ENCODE measurements at places on chromosomes 16 and 17. TPM values are rescaled to one million over a fixed set of nuclear protein-coding genes. Genes with fewer than 3 reads are reported as not detected.

The C1QTNF8 gene
- total RNA-seq = not detected

The CCDC154 gene
- total RNA-seq = 2.0 TPM

The SDR42E1 gene
- not detected for total RNA-seq

The CD300H gene
- not detected for total RNA-seq

The LRRC75A gene
- total RNA-seq = 4.1 TPM

The DNASE1L2 gene
- 1.2 TPM for total RNA-seq

The ADORA2B gene
- total RNA-seq = 4.6 TPM

The LGALS9 gene
- 2.9 TPM for total RNA-seq

The CFAP97D1 gene
- not detected for total RNA-seq

The GAN gene
- total RNA-seq = 16.7 TPM

The C17orf100 gene
- 2.0 TPM for total RNA-seq

The SBK1 gene
- total RNA-seq = 1.5 TPM

The HOXB7 gene
- total RNA-seq = not detected

GRCh38 chr17:64319531-64319930 lies 56.5 kb upstream of the TEX2 start:
- no peak for DNase-seq

DNA sequence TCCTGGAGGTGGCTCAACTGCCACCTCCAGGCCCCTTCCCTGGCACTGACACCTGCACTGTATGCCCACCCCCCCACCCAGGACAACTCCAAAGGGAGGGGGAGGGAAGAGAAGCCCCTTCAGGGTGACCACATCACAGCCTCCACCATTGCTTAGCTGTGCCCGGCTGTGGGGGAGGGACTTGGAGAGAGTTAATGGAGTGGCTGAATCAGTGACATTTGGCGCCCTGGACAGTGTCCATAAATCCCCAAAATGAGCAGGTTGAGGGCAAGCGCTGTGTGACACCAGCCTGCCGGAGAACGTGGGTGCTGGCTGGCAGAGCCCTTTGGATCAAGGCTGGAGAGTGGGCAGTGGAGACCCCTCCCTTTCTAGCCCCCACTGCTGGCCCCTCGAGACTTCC lies 883 bp downstream of the USH1G start:
- no peak for DNase-seq

GRCh38 chr17:77774182-77774581 lies 184.3 kb upstream of the TNRC6C start:
- DNase-seq = no peak

DNA sequence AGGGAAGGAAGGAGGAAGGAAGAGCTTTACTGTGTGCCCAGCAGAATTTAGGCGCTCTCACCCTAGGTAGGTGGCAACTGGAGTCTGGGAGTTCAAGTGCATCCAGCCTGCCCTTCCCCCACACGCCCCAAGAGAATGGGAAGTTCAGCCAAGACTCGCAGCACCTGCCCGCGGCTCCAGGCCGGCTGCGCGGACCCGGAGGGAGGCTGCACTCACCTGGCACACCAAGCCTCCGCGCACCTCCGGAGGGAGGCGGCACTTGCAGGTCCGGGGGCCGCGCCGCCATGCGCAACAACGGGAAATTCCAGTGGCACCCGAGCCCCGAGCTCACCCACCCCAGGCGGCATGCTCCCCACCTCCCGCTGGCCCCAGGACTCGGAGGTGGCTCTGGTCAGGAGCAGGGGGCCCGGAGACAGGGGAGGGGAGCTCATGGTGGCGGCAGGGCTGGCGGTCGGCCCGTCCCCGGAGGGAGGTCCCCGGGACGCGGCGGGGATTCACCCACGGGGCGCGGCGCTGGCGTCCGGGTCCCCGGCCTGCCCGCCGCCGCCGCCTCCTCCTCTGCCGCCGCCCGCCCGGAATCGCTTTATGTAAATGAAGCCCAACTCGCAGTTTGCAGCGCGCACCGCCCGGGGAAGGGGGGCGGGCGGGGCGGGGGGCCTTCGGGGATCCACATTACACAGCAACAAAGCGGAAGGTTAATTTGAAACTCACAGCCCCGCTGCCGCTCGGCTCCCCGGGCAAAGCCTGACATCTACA lies at the start of gene ZFHX3:
ZFHX3 (minus strand) TSS at position 593 of the 756 bp plus-strand sequence. CDS start 87,983 bp downstream, outside the sequence.
- no peak for DNase-seq

- DNase-seq = no peak
These were observed 18.8 kb downstream of the POLR3K start for GRCh38 chr16:34648-34987.

DNA sequence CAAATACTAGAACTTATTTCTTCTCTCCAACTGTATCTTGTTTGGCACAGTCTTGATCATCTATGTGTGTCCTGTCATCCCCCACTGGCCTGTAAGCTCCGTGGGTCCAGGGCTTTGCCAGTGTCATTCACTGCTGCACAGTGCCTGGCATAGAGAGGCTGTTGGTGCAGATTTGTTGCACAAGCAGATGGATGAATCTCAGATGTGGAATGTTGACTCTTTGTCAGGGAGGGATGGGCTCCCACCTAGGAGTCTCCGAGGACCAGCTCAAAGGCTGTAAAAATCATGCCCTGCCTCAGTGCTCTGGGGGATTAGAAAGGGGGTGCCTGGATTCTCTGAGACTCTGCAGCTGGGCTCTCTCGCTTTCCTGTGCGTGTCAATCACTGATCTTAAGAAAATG lies 60.6 kb downstream of the RAB11FIP4 start:
- no peak for DNase-seq

DNA sequence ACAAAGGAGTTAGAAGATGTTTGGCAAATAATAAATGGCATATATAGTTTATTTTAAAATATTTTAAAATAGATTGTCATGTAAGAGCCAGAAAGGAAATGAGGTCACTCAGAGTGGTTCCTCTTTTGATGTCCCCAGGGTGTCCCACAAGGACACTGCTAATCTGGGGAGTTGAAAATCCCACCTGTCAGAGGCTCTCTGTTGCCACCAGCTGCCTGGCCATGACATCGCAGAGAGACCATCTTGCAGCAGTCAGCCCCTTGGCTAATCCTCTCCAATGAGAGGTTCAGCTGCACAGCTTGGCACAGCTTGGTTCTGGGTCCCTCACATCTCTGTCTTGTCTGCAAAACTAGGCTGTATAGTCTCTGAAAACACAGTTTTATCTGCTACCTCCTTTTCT lies 11.0 kb upstream of the RBFOX1 start:
- DNase-seq = no peak

GRCh38 chr16:1413684-1414531 lies 596 bp downstream of the UNKL start:
- DNase-seq = no peak

- peak; percentile 65 for DNase-seq
These were observed 6.2 kb downstream of the CNP start for GRCh38 chr17:41972571-41973407.

DNA sequence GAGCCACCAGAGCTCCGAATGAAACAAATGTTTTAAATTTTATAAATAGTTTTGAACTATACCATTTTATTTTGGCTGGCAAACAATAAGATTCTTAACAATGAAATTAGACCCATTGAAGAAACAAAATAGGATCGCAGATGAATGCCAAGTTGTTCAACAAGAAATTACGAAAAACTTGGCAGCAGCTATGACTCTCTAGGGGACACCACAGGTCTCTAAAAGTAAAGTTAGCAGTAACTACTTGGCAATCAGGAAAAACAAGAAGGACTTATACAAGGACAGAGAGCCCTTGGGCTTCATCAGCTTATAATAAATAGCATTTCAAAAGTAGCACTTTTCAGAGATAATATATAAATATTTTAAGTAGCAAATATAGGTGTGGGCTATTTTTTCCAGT lies 603.8 kb upstream of the PSMD7 start:
- no peak for DNase-seq

GRCh38 chr17:40602445-40603443 lies 37.5 kb upstream of the CCR7 start:
- DNase-seq = no peak

- DNase-seq = no peak
These were observed 23.9 kb upstream of the AATK start for GRCh38 chr17:81189670-81190530.

GRCh38 chr17:58007781-58008706 lies 998 bp upstream of the SRSF1 start:
- DNase-seq = no peak

DNA sequence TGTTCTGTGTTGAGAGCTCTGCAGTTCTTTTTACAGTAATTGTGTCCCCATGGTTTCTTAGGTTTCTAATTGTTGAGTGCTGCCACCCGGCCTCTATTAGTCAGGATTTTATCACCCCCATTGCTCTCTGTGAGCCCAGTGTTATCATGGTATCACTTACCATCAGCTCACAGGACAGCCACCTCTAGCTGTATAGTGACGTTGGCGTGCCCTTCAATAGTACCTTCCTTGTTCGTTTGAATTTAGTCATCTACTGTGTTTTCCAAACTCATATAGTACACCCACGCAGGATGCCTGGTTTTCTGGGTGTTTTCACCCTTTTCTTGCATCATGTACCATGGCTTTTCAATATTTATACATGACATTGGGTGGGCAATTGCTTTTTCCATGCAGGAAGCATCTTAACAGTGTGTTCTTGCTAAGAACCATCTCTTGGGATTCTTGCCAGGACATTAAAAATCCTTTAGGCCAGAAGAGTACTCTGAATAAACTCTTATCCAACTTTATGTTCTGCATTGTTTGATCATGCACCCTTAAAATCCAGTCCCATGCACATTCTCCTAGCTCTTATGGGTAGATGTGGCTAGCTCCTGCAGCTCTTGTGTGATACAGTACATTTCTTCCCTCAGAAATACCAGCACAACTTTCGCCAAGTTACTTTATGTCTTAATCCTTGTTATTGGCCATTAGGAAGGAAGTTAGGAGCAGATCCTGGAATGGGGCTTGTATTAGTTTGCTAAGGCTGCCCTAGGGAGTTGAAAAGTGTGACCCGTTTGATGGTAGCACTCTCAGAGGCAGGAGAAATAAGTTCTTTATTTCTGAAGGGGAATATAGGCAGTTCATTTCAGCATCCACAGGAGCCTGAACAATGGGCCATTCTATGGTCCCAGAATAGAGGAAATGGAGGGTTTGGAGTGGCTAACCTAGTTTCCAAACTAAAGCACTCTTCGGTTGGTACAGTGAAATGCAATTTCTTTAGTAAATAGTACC lies 11.3 kb upstream of the ABCA10 start:
- no peak for DNase-seq

DNA sequence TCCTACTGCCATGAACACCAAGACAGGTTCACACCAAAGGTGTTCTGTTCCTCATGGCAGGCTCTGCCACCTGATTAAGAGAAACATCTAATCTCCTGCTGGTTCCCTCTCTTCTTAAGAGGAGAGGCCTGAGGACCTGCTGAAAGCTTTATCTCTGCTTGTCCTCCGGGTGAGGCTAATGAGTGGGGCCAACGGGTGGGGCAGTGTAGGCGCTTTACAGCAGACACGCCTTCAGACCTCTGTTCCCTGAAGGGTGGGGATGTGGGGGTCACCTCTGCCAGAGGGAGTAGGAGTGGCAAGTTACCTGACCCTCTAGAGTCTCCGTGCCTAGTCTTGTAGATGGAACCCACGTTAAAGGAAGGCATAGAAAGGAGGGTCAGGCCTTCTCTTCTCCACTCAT lies 4.2 kb upstream of the MRM1 start:
- no peak for DNase-seq

DNA sequence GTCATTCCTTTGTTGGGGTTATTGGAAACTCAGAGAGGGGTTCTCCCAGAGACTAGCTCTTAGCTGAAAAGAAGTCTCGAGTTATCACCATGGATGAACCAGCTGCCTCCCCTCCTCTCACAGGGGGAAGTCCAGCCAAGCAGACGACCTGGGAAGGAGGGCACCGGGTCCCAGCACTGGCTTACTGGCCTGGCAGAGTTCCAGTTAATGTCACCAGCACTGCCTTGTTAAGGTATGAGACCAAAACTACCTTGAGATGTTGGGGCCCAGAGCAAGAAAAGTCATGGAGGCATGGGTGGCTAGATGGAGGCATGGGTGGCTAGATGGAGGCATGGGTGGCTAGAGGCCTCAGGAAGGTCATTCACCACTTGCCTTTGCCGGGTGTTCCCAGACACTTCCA lies 72.4 kb downstream of the WIPI1 start:
- peak; percentile 33 for DNase-seq

GRCh38 chr17:65092262-65092661 lies 35.7 kb upstream of the GNA13 start:
- DNase-seq = no peak

DNA sequence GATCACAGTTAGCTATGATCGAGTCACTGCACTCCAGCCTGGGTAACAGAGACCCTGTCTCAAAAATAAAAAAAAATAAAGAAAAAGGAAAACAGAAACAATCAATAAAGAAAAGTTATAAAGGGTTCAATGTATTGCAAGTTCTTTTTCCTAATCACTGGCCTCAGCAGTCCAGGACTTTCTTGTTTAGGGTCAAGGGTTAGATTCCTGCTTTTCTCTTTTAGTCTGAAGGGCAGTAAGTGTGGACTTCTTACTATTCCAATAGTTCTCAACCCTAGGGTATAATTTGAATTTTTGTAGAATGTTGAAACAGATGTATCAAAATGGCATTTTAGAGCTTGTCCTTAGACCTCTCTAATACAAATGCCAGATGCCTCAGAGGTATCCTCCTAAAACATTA lies 27.3 kb downstream of the SMYD4 start:
- DNase-seq = no peak

DNA sequence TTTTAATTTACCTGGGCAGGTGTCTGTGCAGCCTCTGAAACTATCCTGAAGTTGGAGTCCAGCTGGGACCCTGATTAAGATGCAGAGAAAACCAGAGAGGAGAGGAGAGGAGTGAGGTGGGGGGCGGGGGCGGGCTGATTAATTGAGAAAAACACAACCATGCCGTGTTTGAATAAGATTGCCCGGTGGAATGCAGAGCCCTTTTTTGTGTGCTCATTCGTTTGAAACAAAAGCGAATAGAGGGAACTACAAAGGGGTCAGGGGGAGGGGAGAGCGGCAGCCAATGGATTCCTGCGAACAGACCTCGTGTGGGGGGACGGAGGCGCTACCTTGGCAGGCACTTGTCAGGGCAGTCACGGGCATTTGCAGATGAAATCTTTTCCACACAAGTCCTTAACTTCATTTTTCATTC lies 355.8 kb downstream of the SOX9 start:
- no peak for DNase-seq

GRCh38 chr16:29687755-29688154 lies 8.8 kb downstream of the QPRT start:
- no peak for DNase-seq

DNA sequence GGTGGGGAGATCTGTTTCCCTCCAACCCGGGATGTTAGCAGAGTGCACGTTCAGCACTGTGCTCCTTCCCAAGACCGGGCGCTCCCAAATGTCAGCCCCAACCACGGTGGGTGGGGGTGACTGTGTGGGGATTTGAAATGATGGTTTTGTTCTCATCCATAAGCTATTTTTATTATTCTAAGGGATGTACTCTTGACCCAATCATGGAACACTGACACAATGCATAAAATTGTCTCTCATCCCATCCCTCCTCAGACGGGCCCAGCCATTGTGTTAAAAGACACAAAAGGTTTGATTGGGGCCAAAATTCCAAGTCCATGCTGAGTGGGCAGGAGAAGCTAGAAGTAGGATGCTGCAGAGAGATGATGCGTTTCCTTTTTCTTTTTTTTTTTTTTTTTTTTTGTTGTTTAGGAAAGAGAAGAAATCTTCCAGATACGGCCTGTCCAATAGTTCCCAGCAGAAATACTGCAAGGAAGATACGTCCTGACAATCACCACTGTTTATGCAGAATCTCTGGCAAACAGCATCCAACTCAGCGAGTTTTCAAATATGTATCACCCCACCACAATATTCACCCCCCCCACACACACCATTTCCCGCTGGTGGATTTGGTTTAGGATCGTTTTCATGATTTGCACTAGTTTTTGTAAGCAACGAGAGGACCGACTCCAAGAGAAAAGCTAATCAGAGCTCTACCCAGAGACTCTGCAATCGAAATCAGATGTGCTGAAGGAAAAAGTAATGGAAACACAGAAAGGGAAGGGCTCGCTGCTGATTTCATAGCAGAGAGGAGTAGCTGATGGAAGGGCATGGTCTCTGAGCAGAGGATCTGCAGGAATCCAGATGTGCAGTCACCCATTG lies 163.5 kb upstream of the DYNLRB2 start:
- no peak for DNase-seq
